Calu3 (cell line): ENCODE measurements at places on chromosomes 11 and 22.

GRCh38 chr11:111737444-111738210 lies 28.6 kb downstream of the PPP2R1B start:
- no peak for DNase-seq

DNA sequence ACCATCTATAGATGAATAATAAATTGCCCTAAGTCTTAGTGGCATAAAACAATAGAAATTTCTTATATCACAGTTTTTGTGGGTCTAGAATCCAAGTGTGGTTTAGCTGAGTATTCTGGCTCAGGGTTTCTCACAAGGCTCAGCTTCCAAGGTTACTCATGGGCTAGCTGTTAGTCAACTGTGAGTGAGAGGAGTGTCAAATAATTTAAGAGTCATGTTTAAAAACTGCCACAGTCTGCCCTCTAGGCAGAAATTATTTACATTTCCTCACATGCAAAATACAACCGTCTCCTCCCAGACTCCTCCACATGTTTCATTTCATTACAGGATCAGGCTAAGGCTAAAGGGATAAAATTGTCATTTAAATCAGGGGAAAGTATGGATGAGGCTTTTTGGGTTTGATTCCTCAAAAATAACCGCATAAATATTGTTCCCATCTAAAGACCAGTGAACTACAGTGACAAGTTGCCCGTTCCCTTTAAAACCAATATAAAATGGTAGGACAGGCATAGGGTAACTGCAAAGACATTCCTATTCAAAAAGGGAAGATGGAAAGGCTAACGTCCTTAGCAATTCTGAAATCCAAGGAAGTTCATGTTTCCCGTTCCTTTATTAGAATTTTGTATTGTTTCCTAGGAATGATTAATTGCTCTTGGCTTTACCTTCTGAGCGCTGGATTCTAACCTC lies 324.3 kb downstream of the DYNC2H1 start:
- no peak for DNase-seq

- no peak for DNase-seq
These were observed 145.7 kb downstream of the TRPC6 start for GRCh38 chr11:101438126-101438525.

- no peak for DNase-seq
These were observed 65.8 kb upstream of the WNT7B start for GRCh38 chr22:46042786-46043185.

DNA sequence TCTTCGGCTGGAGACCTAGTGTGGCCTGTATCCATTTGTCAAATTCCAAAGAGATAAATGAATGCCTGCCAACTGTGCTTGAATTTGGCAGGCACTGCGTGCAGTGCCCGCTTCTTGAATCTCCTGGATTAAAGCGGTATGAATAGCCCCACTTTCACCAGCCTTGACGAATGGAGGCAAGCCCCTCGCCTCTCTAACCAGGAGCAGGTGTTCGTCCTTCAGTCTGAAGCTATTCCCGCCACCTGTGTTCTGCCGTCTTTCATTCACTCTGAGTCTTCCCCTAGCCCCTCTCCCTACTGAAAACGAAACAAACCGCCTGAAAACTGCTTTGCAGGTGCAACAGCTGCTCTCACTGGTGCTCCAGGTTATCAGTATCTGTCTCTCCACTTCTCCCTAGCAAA lies 11.2 kb downstream of the NLRP14 start:
- DNase-seq = no peak

DNA sequence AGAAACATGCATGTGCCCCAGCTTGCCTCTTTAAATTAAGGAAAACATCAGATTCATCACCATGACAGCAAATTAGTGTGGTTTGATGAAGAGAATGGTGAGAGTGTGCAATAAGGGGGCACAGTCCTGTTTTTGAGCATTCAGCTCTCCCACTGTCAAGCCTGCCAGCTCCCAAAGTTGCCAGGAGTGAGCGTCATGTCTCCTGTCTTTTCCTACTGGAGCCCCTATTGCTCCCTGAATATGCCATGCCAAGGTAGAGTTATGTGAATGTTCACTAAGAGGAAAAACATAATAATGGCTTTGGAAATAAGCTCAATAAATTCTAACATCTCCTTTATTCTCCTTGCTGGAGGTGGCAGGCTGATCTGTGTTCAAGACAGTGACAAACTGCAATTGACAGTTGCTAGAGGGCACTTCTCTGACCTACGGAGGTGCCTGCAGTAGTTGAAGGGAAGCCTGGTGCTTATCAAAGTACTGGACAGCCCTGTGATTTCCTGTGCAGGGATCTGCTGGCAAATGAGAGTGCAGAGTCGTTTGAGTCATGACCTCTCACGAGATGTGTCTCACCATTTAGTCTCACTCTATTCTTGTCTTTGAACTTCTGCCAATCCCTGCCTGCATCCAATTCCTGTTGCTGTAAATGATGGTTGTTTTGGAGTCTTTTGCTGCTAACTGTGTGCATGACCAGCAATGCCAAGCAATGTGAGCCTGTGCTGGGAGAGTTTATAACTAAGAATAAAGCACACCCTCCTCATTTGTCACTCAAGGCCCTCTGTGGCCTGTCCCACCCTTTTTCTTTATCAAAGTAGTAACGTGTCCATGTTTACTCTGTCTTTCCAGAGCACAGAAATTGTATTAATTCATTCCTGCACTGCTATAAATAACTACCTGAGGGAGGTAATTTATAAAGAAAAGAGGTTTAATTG lies 34.8 kb downstream of the MRGPRX2 start:
- no peak for DNase-seq

DNA sequence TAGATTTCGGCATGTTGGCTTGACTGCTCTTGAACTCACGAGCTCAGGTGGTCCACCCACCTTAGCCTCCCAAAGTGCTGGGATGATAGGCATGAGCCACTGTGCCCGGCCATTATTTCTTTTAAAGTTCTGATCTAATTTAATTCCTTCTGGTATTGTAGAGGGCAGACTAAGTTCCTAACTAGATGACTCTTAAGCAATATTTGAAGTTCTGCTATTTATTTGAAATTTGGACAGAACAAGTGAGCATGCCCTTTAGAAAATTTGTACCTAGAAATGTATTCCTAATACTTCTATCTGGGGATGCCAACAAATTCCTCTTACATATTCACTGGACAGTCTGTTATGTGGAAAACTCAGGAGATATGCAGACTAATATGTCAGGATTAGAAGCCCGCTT lies 746.4 kb downstream of the LRRC4C start:
- no peak for DNase-seq

- no peak for DNase-seq
These were observed 30.1 kb downstream of the GRAMD1B start for GRCh38 chr11:123460012-123460700.

GRCh38 chr11:65417702-65418430 lies 4.7 kb upstream of the NEAT1 start:
- no peak for DNase-seq

DNA sequence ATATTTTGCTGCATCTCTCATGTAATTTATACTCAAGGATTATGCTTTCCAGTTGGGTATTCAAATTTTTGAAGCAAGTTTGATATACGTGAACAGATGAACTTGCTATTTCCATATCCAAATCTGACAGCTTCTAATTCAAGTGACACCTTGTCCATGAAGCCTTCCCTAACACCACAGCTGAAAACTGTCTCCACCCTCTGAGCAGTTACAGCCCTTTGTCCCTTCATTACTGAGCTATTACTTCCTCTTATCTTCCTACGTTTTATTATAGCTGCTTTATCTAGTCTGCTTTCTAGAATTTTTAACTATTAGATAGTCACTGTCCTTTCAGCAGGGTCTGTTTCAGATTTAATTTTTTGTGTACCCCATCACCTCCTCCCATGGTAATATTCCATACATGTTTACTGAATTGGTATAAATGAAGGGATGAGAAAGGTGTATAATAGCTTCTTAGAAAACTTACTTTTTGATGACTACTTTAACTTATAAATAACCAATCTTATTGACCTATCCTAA lies 13.3 kb upstream of the PRSS23 start:
- DNase-seq = no peak

DNA sequence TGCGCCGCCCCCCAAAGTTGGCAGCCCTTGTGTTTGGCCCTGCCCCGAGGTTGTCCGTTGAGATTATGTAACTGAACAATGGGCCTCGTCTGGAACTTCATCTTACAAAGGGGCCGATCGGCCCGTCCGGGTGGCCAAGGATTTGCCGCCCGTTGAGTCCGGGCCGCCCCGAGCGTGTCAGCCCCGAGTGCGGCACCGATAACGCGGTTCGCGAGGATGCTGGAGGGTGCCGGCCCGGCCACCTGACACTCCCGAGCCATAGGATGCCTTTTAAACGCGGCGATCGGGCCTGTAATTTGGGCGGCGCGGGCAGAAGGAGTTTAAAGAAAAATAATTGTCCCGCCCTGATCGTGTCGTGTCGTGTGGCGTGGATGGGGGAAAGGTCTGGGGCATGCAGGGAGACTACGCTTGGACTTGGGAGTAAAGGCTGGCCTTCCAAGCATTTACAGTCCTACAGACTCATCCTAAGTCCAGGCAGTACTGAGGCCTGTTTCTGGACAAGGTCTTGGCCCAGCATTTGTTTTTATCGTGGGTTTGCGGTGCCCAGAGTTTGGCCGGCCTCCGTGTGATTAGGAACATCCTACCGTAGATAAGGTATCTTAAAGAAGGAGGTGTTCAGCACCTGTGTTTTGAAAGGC lies 1.3 kb downstream of the WEE1 start:
- no peak for DNase-seq

DNA sequence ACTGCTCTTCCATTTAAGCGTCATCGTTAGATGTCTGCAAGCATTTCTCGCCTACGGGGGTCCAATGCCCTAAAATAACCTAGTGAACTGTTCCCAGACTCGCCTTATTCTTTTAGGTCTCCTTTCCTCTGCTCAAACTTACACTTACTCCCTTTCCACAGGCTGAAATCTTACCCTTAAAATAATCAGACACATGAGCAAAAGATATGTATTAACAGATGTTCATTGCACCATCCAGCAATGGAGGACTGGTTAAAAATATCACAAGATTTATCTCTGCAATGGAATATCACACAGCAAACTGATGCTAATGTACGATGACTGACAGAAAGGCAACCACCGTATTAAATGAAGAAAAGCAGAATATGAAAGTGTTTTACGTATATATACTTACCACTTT lies 1.6 kb upstream of the CSTF3 start:
- no peak for DNase-seq

DNA sequence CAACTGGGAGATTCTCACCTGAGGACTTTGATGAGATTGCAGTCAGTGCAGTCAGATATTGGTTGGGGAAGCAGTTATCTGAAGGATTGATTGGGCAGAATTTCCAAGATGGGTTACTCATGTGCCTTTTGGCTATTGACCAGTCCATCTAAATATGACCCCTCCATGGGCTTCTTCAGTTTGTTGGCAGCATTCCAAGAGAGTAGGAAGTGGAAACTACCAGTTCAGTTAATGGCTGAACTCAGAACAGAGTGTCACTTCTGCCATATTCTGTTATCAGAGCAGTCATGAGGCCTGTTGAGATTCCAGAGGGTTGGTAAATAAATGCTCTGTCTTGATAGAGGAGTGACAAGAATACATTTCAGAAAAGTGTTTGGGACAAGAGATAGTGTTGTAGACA lies 71.0 kb downstream of the CYP2R1 start:
- no peak for DNase-seq

- DNase-seq = no peak
These were observed 54.7 kb upstream of the CCDC188 start for GRCh38 chr22:20205464-20205963.

- no peak for DNase-seq
These were observed 329.7 kb downstream of the TBC1D22A start for GRCh38 chr22:47091921-47092700.

- no peak for DNase-seq
These were observed 56.8 kb downstream of the SLC1A2 start for GRCh38 chr11:35362521-35362980.

GRCh38 chr22:37229805-37230672 lies 14.0 kb downstream of the RAC2 start:
- no peak for DNase-seq

GRCh38 chr22:29031227-29032011 lies 30.2 kb downstream of the C22orf31 start:
- DNase-seq = peak; percentile 84

- DNase-seq = no peak
These were observed 189.7 kb downstream of the MIAT start for GRCh38 chr22:26847046-26847445.

DNA sequence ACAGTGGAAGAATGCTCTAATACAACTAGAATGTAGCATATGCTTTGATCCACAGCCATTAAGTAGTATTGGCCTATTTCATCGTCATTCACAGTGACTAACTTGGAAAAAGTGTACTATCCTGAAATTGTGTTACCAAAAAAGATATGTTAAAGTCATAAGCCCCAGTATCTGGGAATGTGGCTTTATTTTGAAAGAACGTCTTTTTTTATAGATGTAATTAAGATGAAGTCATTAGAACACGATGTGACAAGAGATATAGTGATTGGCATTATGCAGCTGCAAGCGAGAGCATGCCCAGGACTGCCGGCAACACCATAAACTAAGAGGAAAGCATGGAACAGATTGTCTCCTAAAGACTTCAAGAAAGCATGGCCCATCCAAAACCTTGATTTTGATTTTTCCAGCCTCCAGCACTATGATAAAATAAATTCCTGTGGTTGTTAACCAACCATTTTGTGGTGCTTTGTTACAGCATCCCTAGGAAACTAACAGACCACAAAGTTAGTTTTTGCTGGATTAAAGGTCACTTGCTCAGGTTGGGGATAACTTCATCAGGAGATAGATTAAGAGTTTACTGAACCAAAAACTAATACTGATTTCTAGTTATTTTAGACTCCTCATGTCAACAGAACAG lies 870.6 kb upstream of the LRRC4C start:
- no peak for DNase-seq

DNA sequence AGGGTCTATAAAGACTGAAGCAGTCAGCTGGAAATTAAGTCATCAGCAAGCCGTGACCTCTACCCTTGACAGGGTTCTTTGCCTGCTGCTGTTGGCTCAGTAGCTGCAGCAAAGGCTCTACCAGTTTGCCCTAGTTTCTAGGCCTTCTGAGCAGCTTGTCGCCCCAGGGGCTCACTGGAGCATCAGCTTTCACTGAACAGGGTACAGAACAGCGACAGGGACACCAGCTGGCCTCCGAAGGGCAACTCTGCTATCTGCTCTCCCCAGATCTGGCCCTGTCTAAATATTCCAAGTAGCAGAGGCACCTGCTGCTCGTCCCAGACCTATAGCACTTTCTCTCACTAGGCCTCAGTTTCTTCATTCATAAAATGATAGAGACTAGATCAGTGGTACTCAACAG lies 42.4 kb downstream of the SMCO4 start:
- no peak for DNase-seq

GRCh38 chr11:131811383-131811782 lies 441.0 kb downstream of the NTM start:
- DNase-seq = no peak

DNA sequence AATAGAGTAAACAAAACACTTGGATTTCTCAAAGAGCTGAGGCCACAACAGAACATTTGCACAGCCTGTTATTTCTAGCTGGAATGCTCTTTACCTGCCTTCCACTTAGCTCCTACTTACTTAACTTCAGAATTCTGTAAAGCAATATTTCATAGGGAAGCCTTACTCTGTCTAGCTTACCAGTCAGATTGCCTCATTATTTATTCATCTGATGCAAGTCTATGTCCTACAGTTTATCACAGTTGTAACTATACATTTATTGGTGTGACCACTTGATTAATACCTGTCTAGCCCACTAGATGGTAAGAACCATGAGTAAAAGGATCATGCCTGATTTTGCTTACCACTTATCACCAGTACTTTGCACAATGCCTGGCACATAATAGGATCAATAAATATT lies 56.1 kb upstream of the ME3 start:
- DNase-seq = no peak

- no peak for DNase-seq
These were observed 4.4 kb downstream of the EP300 start for GRCh38 chr22:41096841-41097240.

GRCh38 chr11:35038211-35038928 lies 100.6 kb upstream of the CD44 start:
- no peak for DNase-seq

- no peak for DNase-seq
These were observed 12.1 kb downstream of the TRIM51 start for GRCh38 chr11:55895216-55895615.
